ENCODE measurements at places on chromosomes 6 and 20. TPM values are rescaled to one million over a fixed set of nuclear protein-coding genes. Genes with fewer than 3 reads are reported as not detected.

MAS1 gene
- not detected for total RNA-seq

COX4I2 gene
- total RNA-seq, result 10.1 TPM

KCNK5 gene
- 0.50 TPM for total RNA-seq

SERPINB1 gene
- total RNA-seq, result 25.4 TPM

BMP7 gene
- total RNA-seq, result 32.2 TPM

MLN gene
- total RNA-seq, result not detected

DDRGK1 gene
- 37.2 TPM for total RNA-seq

HFE gene
- 4.5 TPM for total RNA-seq

LPA gene
- total RNA-seq, result not detected

TBX18 gene
- total RNA-seq, result 7.1 TPM

GINS1 gene
- total RNA-seq, result 0.94 TPM

CALHM4 gene
- total RNA-seq, result 0.32 TPM

TRIM31 gene
- not detected for total RNA-seq

UTRN gene
- total RNA-seq, result 72.0 TPM

SNAI1 gene
- total RNA-seq, result 0.82 TPM

GSTA3 gene
- not detected for total RNA-seq

SLC25A27 gene
- total RNA-seq, result 15.3 TPM

CST3 gene
- 887 TPM for total RNA-seq

TMEM74B gene
- total RNA-seq, result 4.1 TPM

LY6G5C gene
- 1.8 TPM for total RNA-seq

CDH4 gene
- total RNA-seq, result not detected

WFDC10A gene
- not detected for total RNA-seq

SNPH gene
- total RNA-seq, result 7.8 TPM

NOX3 gene
- not detected for total RNA-seq

BPIFB2 gene
- total RNA-seq, result not detected

YIPF3 gene
- total RNA-seq, result 63.0 TPM

EYS gene
- total RNA-seq, result not detected

C6orf136 gene
- 54.9 TPM for total RNA-seq

HLA-DQA1 gene
- total RNA-seq, result 4.9 TPM

ZNF831 gene
- 0.17 TPM for total RNA-seq

COL19A1 gene
- 1.4 TPM for total RNA-seq

PNISR gene
- total RNA-seq, result 54.6 TPM

CST5 gene
- total RNA-seq, result not detected

FERMT1 gene
- 1.1 TPM for total RNA-seq

SRMS gene
- not detected for total RNA-seq

ZBP1 gene
- total RNA-seq, result 0.15 TPM

ATF6B gene
- total RNA-seq, result 26.8 TPM

SIRPA gene
- 18.1 TPM for total RNA-seq

TM9SF4 gene
- total RNA-seq, result 25.6 TPM

NFATC2 gene
- 2.3 TPM for total RNA-seq

OTOR gene
- not detected for total RNA-seq

RAET1L gene
- not detected for total RNA-seq

SNX3 gene
- total RNA-seq, result 268 TPM

GPX5 gene
- total RNA-seq, result not detected

FAM184A gene
- 2.2 TPM for total RNA-seq

All from left ventricle myocardium superior (tissue), 1 donor.